Substantia nigra (tissue), 51 donors: ENCODE measurements at places on chromosomes 1 and 21.

DNA sequence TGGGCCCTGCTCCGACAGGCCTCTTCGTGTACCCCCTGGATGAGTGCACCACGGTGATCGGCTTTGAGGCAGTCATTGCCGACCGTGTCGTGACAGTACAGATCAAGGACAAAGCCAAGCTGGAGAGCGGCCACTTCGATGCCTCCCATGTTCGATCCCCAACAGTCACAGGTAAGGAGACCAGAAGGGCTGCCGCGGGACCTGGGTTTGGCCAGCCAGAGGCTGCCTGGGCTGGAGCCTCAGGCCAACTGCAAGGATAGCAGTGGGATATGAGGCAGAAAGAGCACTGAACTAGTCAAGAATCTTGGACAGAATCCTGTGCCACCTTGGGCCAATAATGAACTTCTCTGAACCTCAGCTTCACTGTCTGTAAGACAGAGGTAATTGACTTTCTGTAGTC, 22.1 kb downstream of the VWA5B1 start:
- DNase-seq, result no peak

DNA sequence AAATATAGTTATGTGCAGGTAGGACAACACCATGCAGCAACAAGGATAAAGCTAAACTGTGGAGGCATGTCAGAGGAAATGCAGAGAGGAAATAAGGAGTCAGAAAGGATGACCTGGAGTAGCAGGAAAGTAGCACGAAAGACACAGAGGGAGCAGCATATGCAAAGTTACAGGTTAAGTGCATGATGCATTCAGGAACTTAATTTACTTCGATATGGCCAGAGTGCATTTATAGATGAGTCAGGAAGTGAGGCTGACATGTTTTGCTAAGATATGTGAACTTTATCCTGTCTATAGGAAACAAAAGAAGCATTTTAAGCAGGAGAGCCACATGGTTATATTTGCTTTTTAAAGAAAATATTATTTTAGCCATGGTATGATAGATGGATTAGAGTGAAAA, 15.4 kb upstream of the MUTYH start:
- no peak for DNase-seq

- DNase-seq, result no peak
Observed at GRCh38 chr1:117318426-117318825, 48.8 kb upstream of the MAN1A2 start.

DNA sequence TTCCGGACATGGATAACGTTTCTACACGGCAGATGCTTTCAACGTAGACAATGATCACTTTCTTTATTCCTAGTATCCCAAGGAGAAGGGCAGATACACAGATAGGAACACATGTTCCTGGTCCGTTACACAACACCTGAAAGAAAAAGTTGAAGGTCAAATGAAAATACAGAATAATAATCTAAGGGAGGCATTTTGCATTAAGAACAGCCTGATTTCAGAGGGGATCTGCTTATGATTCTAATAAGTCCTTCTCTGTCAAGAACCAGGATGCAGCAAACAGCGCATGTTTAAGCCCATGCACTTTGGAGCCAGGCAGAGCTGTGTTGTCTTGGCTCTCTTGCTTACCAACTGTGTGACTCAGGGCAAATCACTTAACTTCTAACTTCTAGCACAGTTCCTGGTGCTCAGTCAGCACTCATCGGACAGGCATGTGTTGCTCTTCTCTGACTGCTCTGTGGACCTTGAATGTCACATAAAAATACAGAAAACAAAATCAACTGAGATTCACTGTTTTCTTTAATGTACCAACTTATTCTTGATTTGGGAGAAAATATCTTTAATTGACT, 56.3 kb upstream of the CNN3 start:
- no peak for DNase-seq
